ENCODE measurements at places on chromosomes 5 and 9. TPM values are rescaled to one million over a fixed set of nuclear protein-coding genes. Genes with fewer than 3 reads are reported as not detected.

Gene CYSRT1
- total RNA-seq = 1.4 TPM

Gene KCNMB1
- not detected for total RNA-seq

Gene GPRIN1
- 3.0 TPM for total RNA-seq

Gene RNF183
- not detected for total RNA-seq

Gene GRIA1
- total RNA-seq = not detected

Gene C5
- total RNA-seq = 4.2 TPM

Gene DOCK8
- 5.7 TPM for total RNA-seq

Gene IFNE
- 2.4 TPM for total RNA-seq

Gene PCDHB5
- 1.7 TPM for total RNA-seq

Gene NME5
- total RNA-seq = not detected

Gene KIF4B
- total RNA-seq = not detected

Gene ACOT12
- not detected for total RNA-seq

Gene BAG1
- total RNA-seq = 91.8 TPM

Gene OMD
- total RNA-seq = 1.4 TPM

Gene ANGPTL2
- not detected for total RNA-seq

Gene AGPAT2
- total RNA-seq = 30.4 TPM

Gene TAF11L5
- not detected for total RNA-seq

Gene FCN2
- not detected for total RNA-seq

Gene PFN3
- total RNA-seq = not detected

Gene SLC25A2
- total RNA-seq = 0.79 TPM

Gene MARCOL
- not detected for total RNA-seq

Gene FAM151B
- 1.8 TPM for total RNA-seq

Gene NTRK2
- not detected for total RNA-seq

Gene IFNA21
- not detected for total RNA-seq

Gene LCN6
- total RNA-seq = not detected

Gene CMBL
- total RNA-seq = 17.6 TPM

Gene TAS2R1
- total RNA-seq = not detected

Gene PDZD2
- total RNA-seq = 22.6 TPM

Gene HEMGN
- total RNA-seq = not detected

Gene FUBP3
- total RNA-seq = 58.0 TPM

Gene FSD1L
- total RNA-seq = 6.8 TPM

Gene DOLPP1
- 16.3 TPM for total RNA-seq

Gene GPR150
- total RNA-seq = not detected

Gene FBN2
- total RNA-seq = 236 TPM

Gene FAM153A
- total RNA-seq = not detected

Gene OR1Q1
- not detected for total RNA-seq

Gene PITX1
- total RNA-seq = 42.9 TPM

Data from MCF 10A (cell line).